ENCODE measurements at places on chromosomes 7 and 10.

DNA sequence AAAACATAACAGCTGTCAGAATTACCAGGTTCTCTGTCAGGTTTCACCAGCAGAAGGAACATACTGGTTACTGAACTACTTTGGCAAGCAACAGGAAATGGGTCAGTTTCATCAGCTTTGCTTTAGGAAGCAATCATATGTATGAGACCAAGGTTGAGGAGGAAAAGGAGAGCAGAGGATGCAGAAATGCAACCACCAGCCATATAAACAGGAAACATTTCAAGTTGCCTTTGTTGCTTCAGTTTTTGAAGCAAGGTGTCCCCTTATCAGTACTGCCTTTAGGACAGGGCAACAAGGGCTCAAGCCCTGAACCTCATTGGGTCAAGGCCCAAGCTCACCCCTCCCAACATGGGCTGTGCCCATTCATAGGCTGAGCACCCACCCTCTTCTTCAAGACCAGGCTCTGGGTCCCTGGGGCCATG is 10.2 kb downstream of the HIPK2 start:
- no peak for DNase-seq

- no peak for DNase-seq
Observed at GRCh38 chr7:127359011-127359410, 33.5 kb downstream of the ZNF800 start.

DNA sequence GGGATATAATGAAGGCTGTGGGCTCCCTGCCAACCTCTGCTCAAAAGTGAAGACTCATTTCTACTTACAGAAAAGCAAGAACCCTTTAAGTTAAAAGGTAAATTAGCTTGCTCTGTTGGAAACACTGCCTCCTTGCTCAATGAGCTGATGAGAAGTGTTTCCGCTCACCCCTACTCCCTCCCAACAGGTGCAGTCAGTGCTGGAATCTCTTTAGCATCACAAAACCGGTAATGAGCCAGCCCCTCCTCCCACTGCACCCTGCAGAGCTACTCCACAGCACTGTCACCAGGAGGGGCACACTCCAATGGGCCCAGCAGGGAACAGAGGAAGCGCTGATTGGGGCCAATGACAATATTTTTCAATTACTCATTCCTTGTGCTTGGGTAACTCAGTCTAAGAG is 262.5 kb downstream of the TCERG1L start:
- peak; percentile 83 for DNase-seq

DNA sequence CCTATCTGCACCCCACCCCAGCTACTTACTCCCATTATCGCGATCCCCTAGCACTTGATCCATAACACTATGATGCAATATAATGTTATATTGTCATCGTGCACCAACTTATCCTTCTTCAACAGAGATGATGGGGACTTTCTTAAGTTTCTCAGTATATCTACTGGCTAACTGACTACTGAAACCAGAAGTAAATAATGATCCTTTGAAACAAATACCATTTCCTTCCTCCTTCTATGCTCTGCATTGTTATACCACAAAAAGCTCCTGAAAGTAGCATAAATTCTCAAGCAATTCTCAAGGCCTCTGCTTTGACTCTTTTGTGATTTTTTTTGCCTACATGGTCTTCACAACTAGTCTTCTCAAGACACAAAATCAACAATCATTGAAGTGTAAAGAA is 68.9 kb downstream of the HTR7 start:
- DNase-seq = no peak

- no peak for DNase-seq
Observed at GRCh38 chr10:45408421-45409319, 34.7 kb downstream of the ALOX5 start.

DNA sequence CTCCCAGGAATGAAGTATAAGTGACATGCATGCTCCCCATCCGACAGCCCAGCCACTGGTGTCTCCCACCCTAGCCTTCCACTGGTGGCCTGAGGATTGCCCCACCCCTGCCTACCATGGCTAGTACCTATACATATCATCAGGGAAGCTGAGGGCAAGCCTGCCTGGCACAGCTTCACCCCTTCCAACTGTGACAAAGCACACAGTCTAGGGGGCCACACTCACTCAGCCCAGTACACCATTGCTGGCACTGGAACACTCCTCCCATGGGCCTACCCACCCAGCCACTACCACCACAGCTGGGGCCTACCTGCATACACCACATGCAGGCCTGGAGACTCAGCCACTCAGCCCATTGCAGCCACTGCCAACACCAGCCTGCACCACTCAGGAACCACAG is 393.1 kb upstream of the STEAP1 start:
- no peak for DNase-seq

GRCh38 chr10:10045765-10046028 is 972.0 kb upstream of the CELF2 start:
- no peak for DNase-seq

GRCh38 chr10:89001729-89002072 is 11.1 kb downstream of the FAS start:
- no peak for DNase-seq

DNA sequence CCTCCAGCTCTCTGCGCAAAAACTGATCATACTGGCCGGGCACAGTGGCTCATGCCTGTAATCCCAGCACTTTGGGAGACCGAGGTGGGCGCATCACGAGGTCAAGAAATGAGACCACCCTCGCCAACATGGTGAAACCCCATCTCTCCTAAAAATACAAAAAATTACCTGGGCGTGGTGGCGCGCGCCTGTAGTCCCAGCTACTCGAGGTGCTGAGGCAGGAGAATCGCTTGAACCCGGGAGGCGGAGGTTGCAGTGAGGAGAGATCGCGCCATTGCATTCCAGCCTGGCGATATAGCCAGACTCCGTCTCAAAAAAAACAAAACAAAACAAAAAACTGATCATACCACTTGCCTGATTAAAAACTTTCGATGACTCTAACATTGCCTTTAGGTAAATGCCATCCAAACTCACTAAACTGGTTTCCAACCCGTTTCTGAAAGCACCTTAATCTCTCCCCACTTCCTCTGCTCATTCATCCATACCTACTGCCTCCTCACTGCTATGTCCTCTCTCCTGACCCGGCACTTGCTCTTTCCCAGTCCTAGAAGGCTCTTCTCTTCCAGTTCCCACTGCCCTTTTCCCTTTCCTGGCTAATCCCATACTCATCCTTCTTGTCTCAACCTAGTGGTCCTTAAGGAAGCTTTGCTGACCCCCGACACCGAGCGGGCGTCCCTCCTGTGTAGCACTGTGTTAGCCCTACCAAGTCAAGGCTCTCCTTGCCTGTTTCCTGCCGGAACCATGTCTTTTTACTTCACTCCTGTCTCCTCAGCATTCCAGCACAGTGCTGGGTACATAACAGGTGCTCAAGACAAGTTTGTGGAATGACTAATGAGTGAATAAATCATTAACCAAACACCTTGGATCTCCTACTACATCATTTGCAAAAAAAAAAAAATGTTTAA is 686 bp upstream of the MIOS start:
- DNase-seq = no peak

GRCh38 chr10:372566-372965 is 237.3 kb downstream of the ZMYND11 start:
- DNase-seq = no peak

GRCh38 chr10:5297466-5297865 is 67.3 kb upstream of the UCN3 start:
- no peak for DNase-seq

DNA sequence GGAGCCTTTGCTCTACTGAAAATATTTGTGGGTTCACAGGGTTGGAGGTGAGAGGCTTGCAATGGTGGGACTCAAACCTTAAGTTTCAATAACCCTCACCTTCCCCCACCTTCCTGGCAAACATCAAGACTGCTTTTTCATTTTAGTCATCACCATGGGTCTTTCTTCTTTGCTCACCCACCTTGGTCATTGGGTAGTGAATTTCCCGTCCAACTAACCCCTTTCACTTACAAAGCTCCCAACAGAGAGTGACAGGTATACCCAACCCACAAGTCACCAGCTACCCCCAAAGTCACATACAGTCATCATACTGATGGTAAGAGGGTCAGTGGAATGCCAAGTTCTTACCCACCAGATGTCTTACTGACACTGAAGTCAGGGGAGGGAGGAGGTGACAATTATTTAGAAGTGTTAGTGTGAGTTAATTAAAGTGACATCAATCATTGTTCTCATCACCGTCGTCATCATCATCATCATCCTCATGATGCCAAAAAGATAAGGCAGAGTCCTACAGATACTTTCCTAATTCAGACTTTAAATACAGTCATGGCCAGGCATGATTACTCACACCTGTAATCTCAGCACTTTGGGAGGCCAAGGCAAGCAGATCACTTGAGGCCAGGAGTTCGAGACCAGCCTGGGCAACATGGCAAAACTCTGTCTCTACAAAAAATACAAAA is 49.0 kb downstream of the PIK3AP1 start:
- no peak for DNase-seq
